Bronchus fibroblast of lung (primary cell): ENCODE measurements at places on chromosomes 16 and 17. TPM values are rescaled to one million over a fixed set of nuclear protein-coding genes. Genes with fewer than 3 reads are reported as not detected.

Gene MEIOB
- 0.30 TPM in 1 of 2 replicates, not detected in the other for total RNA-seq

Gene AMDHD2
- total RNA-seq = 23.9 and 26.2 TPM in 2 replicates

Gene TMEM98
- 115 and 139 TPM in 2 replicates for total RNA-seq

Gene EVPLL
- total RNA-seq = not detected in 2 replicates

Gene TEX14
- not detected in 2 replicates for total RNA-seq

Gene PRAC2
- not detected in 2 replicates for total RNA-seq

Gene PGAP3
- 7.9 and 9.1 TPM in 2 replicates for total RNA-seq
